ENCODE measurements at places on chromosomes 3 and 15. TPM values are rescaled to one million over a fixed set of nuclear protein-coding genes. Genes with fewer than 3 reads are reported as not detected.

Gene ETV5
- total RNA-seq = 15.4 TPM

Gene SLC9C1
- total RNA-seq = not detected

Gene CD80
- total RNA-seq = under 0.01 TPM

Gene A4GNT
- not detected for total RNA-seq

Gene NRROS
- total RNA-seq = under 0.01 TPM

Gene LDHAL6B
- not detected for total RNA-seq

Gene LMOD3
- total RNA-seq = 0.51 TPM

Gene SEC22C
- 60.4 TPM for total RNA-seq

Gene GRIP2
- under 0.01 TPM for total RNA-seq

GRCh38 chr3:94619643-94620042 is 556.8 kb downstream of the NSUN3 start:
- no peaks in the 10 kb centered on the region for H3K27me3 ChIP-seq
- no peak for DNase-seq
- H3K4me1 ChIP-seq = no peaks in the 10 kb centered on the region
- no peak overlapping the region for H3K27ac ChIP-seq

- DNase-seq = no peak
- no peak overlapping the region for H3K4me3 ChIP-seq
- no peaks in the 10 kb centered on the region for H3K4me1 ChIP-seq
- H3K27me3 ChIP-seq = no peaks in the 10 kb centered on the region
- H3K36me3 ChIP-seq = peaks cover 19% of the 10 kb centered on the region
Observed at GRCh38 chr15:64137226-64137833, 14.2 kb upstream of the SNX22 start.

- peak; percentile 9 for DNase-seq
- H3K27ac ChIP-seq = no peak overlapping the region
- no peak overlapping the region for H3K4me3 ChIP-seq
- no peaks in the 10 kb centered on the region for H3K4me1 ChIP-seq
Observed at GRCh38 chr3:66673293-66673692, 172.5 kb upstream of the LRIG1 start.

- H3K27me3 ChIP-seq = no peaks in the 10 kb centered on the region
- no peak for DNase-seq
- no peak overlapping the region for H3K27ac ChIP-seq
- no peak overlapping the region for H3K4me3 ChIP-seq
- no peaks in the 10 kb centered on the region for H3K36me3 ChIP-seq
- no peaks in the 10 kb centered on the region for H3K4me1 ChIP-seq
Observed at GRCh38 chr15:80629355-80629754, 65.8 kb upstream of the ABHD17C start.

DNA sequence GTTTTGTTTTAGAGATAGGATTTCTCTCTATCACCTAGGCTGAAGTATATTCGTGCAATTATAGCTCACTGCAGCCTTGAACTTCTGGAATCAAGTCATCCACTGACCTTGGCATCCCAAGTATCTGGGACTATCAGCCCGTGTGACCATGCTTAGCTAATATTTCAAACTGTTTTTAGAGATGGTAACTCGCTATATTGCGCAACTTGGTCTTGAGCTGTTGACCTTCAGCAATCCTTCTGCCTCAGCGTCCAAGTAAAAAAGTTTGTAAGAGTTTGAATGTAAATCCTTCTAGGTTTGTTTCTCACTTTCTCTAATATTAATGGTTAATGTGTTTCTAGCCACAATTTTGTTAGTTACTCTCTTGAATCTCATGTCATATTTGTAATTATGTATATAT is 1243.5 kb upstream of the CADM2 start:
- no peaks in the 10 kb centered on the region for H3K36me3 ChIP-seq
- no peak for DNase-seq
- no peak overlapping the region for H3K4me3 ChIP-seq
- no peaks in the 10 kb centered on the region for H3K27me3 ChIP-seq
- no peak overlapping the region for H3K27ac ChIP-seq

GRCh38 chr3:59895972-59896371 is 846.1 kb upstream of the CFAP20DC start:
- no peak for DNase-seq
- no peaks in the 10 kb centered on the region for H3K36me3 ChIP-seq
- H3K4me1 ChIP-seq = no peaks in the 10 kb centered on the region
- no peaks in the 10 kb centered on the region for H3K27me3 ChIP-seq
- no peak overlapping the region for H3K27ac ChIP-seq

GRCh38 chr3:47394881-47395280 is 14.1 kb downstream of the PTPN23 start:
- H3K27ac ChIP-seq = peak overlapping the region; percentile 37
- peaks cover 7% of the 10 kb centered on the region for H3K36me3 ChIP-seq
- no peak for DNase-seq
- peaks cover 17% of the 10 kb centered on the region for H3K4me1 ChIP-seq

DNA sequence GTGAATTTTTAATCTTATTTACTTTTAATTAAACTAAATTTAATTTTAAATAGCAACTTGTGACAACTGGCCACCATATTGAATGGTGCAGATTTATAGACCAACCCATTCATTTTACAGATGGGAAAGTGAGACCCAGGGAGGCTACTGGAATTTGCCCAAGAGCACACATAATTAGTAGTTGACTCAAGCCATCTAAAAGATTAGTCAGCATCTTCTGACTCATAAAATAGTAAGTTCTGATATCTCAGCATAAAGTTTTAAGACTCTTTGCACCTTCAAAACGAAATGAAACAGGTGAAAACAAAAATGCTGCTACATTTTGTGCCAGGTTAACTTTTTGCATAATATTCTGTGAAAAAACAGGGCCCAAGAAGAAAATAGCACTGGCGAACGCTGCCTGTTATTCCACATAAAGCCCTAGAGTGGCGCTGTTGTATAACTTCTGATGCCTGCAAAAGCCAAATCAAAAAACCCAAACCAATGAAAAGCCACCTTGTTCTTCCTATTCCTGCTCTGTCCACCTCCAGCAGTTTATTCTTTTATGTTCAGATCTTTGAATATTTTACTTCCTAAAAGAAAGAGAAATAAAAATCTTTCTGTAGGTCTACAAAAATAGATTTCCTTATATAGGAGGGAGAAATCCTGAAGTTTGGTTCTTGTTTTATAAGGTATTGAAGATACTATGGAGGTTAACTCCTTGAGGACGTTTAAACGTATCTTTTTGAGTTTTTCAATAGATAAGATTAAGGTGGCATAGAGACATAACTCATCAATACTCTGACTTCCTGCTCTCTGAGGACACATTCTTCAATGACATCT is 62.8 kb downstream of the OTOL1 start:
- no peaks in the 10 kb centered on the region for H3K4me1 ChIP-seq
- H3K27me3 ChIP-seq = no peaks in the 10 kb centered on the region
- no peak overlapping the region for H3K4me3 ChIP-seq
- peak; percentile 63 for DNase-seq

DNA sequence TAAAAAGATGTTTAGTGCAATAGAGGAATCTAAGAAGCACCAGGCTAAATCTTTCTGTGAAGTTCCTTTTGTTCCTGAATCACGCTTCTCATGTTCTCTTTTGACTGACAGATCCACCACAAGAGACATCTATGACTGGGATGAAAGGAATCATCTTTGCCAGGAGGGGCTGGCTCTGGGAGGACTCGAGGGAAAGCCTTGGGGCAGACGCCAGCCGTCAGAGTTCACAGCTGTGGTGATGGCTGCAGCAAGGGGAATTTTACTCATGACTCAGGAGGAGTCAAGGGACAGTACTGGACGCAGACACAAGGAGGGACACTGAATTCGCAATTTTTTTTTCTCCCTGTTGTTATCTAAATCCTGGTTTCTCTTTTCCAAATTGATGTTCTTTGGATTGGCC is 38.7 kb downstream of the C3orf38 start:
- H3K36me3 ChIP-seq = no peaks in the 10 kb centered on the region
- H3K27ac ChIP-seq = no peak overlapping the region
- H3K27me3 ChIP-seq = no peaks in the 10 kb centered on the region

- no peak overlapping the region for H3K4me3 ChIP-seq
- no peak for DNase-seq
- no peaks in the 10 kb centered on the region for H3K4me1 ChIP-seq
- no peaks in the 10 kb centered on the region for H3K27me3 ChIP-seq
- H3K36me3 ChIP-seq = no peaks in the 10 kb centered on the region
- H3K27ac ChIP-seq = no peak overlapping the region
Observed at GRCh38 chr3:133734305-133734704, 11.9 kb upstream of the TF start.

DNA sequence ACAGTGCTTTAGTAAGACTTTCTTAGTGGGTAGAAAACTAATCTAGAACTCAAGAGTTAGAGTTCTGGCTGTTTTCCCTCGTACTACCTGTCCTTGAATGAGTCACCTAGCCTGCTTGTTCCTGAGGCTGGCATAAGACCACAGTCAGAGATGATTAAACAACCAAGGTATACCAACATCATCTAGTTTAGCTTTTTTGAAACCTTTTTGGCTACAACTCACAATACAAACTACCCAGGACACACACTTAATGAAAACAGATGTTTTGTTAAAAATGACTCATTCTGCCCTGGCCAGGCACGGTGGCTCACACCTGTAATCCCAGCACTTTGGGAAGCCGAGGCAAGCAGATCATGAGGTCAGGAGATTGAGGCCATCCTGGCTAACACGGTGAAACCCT is 4.6 kb downstream of the MCCC1 start:
- H3K36me3 ChIP-seq = no peaks in the 10 kb centered on the region
- no peaks in the 10 kb centered on the region for H3K4me1 ChIP-seq
- no peaks in the 10 kb centered on the region for H3K27me3 ChIP-seq
- H3K4me3 ChIP-seq = no peak overlapping the region
- no peak for DNase-seq
- no peak overlapping the region for H3K27ac ChIP-seq

GRCh38 chr3:26731843-26732242 is 109.3 kb downstream of the LRRC3B start:
- H3K27ac ChIP-seq = no peak overlapping the region
- H3K36me3 ChIP-seq = no peaks in the 10 kb centered on the region
- H3K4me3 ChIP-seq = no peak overlapping the region

- H3K27me3 ChIP-seq = no peaks in the 10 kb centered on the region
- DNase-seq = no peak
- H3K36me3 ChIP-seq = no peaks in the 10 kb centered on the region
- H3K4me3 ChIP-seq = no peak overlapping the region
Observed at GRCh38 chr3:133211449-133211848, 173.3 kb downstream of the TMEM108 start.

DNA sequence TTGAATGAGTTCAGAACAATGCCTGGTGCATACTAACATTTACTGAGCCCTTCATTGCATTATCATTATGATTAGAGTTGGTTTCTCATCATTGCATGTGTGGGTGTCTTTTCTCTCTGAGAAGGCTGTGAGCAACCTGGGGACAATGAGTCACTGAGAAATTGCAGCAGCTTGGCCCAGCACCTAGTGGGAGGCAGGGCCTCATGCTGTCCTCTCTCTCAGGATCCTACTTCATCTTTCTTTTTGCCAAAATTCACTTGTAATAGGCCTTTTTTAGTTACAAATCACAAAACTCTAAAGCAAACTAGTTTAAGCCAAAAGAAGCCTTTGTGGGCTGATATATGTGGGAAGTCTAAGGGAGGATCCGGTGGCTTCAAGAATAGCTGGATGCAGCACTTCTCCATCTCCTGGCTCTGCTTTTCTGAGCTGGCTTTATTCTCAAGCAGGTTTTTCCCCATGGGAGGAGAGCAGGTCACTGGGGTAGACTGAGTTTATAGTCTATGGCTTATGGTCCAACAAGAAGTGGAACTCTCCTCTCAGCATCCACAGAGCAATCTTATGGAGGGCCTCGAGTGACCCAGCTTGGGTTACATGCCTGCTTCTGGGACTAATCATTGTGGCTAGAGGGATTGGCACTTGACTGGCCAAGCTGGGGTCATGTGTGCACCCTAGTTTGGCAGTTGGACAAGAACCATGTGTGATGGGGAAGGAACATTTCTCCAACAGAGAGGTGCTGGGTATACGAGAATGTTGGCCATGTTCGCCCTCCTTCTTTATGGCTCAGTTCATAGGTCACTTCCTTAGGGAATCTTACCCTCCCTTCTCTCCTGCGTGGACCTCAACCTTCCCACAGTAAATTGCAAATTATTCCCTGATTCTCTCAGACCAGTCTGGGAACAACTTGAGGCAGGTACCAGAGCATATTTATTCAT is 8.7 kb upstream of the CAMK1 start:
- no peak overlapping the region for H3K4me3 ChIP-seq
- peaks cover 8% of the 10 kb centered on the region for H3K36me3 ChIP-seq

DNA sequence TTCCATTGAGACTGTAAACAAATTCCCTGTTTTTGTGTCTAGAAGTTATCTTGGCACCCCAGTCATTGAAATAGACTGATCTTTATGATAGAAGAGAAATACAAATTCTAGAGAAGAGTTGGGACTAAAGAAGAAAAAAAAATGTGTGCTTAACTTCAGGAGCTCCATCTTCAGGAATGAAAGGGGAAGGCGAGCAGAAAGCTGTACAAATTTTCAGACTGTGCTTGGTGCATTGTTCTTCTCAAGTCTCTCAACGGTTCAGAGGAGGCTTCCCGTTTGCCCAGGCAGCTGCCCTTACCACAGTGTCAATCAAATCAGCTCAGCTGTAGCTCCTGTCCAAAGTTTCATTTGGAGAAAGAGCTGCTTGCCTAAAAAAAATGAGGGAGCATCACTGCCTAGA is 41.7 kb downstream of the OXSM start:
- DNase-seq = peak; percentile 36
- H3K4me1 ChIP-seq = no peaks in the 10 kb centered on the region
- no peak overlapping the region for H3K27ac ChIP-seq
- H3K27me3 ChIP-seq = no peaks in the 10 kb centered on the region

- peak; percentile 86 for DNase-seq
- no peak overlapping the region for H3K27ac ChIP-seq
- H3K27me3 ChIP-seq = peaks cover 3% of the 10 kb centered on the region
Observed at GRCh38 chr3:172511783-172512762, 11.2 kb downstream of the TNFSF10 start.

GRCh38 chr3:183539811-183540210 is 15.7 kb downstream of the KLHL6 start:
- no peaks in the 10 kb centered on the region for H3K4me1 ChIP-seq
- H3K4me3 ChIP-seq = no peak overlapping the region
- H3K27me3 ChIP-seq = no peaks in the 10 kb centered on the region

DNA sequence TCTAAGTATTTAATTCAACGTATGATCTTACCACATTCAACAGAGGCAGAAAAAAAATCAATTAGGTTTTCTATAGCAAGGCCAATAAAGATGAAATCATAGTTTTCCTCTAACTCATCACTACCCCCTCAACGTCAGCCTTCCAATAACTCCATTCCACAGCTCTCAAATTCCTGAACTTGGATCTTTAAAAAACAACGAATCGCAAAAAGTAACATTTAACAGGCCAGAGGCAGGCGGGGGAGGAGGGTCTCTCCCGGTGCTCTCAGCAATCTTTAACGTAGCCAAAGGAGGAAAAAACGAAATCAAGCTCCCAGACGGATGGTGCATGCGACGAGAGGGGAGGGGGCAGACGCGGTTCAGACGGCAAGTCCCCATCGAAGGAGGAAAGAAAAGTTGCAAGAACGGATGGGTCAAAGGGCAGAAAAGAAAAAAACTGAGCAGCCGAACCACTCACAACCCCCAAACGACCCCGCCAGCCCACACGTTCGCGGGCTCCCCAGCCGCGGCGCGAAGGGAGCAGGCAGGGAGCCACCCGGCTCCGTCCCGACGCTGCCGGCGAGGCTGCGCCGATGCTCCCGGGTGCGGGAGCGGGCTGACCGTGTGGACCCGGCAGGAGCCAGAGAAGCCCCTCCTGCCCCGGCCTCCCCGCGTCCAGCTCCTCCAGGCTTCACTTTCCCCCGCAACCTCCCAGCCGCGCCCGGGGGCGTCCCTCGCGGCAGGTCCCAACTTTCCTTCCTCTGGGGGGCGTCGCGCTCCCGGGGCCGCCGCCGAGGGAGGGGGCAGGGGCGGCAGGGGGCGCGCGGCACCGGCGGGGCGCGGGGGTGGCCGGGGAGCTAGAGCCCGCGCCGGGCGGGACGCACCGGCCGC is 703 bp downstream of the PEAK1 start:
- peak overlapping the region; percentile 93 for H3K27ac ChIP-seq
- no peaks in the 10 kb centered on the region for H3K27me3 ChIP-seq
- peak; percentile 6 for DNase-seq
- peaks cover 19% of the 10 kb centered on the region for H3K4me1 ChIP-seq
- H3K4me3 ChIP-seq = peak overlapping the region; percentile 87
